ENCODE measurements at places on chromosomes 5 and 9.

DNA sequence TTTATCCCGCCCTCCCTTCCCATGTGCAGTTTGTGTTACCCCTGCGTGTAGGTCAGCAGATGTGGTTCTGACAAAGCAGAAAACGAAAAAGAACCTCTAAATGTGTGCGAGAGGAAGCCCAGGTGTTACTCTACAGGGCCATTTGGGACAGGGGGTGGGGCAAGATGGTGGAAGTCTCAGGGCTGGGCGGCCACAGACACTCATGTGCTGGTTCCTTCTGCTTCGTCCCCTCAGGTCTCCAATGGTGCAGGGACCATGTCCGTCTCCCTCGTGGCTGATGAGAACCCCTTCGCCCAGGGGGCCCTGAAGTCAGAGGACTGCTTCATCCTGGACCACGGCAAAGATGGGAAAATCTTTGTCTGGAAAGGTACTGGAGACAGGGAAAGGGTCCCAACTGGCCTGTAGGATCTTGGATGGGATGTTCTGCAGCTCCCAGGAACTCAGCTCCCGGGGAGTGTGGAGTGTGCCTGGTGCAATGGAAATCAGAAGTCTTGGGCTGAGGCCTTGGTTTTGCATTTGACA lies 49.0 kb downstream of the GSN start:
- DNase-seq = no peak

DNA sequence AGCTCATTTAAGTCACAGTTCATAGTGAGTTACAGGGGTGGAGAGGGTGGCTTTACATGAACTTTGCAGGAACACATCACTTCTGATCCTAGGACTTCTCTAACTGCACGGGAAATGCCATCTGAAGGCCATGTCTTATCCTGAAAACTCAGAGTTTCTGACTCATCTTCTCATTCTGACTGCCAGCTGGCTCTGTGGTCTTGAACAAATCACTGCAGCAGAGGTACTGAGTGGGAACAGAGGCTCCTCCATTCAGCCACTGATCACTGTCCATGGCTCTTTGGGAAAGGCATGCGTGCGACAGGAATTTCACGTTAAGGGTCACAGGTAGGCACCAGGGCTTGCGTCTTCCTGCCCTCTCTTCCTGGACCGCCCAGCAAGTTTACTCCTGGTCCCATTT lies 114.6 kb upstream of the LRRTM2 start:
- DNase-seq = no peak

- DNase-seq = no peak
These were observed 92.3 kb downstream of the FSTL4 start for GRCh38 chr5:133520062-133520461.

GRCh38 chr9:12631866-12632265 lies 61.3 kb upstream of the TYRP1 start:
- DNase-seq = no peak

GRCh38 chr5:6748142-6748541 lies 34.9 kb downstream of the TENT4A start:
- no peak for DNase-seq

DNA sequence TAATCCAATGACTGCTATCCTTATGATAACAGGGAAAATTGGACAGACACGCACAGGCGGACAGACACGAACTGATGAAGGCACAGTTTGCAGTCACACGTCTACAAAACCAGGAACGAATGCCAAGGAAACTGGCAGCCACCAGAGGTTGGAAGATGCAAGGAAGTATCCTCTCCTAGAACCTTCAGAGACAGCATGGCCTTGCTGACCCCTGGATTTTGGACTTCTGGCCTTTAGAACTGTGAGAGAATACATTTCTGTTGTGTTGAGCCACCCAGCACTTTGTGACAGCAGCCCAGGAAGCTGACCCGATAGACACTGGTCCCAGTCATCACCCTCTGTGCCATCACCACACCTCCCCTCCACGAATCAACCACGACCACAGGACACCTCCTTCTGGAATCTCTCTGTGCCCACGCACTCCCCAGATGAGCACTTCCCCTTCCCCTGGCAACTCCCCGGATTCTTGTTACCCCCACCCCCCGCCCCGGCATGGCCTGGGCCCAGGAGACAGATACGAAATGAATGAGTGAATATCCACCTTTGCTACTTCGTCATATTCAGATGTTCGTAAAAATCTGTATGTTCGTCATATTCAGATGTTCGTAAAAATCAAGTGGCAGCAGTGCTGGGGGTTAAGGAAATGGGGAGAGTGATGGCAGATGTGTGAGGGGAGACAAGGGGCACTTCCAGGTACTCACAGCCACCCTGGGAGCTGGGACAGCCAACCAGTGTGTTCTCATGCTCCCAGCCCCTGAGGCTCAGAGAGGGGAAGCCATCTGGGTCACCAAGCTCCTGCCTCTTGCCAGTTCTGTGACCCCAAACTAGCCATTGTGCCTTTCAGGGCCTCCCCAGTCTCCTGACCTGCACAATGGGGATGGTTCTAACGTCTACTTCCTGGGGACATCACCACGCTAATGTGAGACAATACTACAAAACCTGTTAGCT lies 18.5 kb downstream of the GBGT1 start:
- DNase-seq = no peak

DNA sequence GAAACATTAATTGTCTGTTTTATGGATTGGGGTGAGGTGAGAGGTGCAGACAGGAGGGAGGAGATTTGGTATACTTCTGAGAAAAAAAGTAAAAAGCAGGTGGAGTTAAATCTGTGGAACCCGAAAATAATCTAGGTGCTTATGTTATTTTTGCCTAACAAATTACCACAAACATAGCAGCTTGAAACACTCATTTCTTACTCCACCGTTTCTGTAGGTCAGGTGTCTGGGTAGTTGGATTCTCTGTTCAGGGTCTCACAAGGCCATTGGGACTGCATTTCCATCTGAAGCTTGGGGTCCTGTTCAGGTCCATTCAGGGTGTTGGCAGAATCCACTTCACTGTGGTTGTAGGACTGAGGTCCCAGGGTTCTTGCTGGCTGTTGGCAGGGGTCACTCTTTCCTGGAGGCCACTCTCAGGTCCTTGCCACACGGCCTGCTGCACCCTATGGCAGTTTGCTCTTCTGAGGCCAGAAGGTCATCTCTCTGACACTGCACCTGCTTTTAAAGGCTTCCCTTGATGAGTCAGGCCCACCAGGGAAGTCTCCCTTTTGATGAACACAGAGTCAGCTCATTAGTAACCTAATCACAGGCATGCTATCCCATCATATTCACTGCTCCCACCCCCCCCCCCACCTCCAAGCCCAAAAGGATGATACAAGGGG lies 82.2 kb downstream of the TRIO start:
- DNase-seq = no peak

GRCh38 chr5:173144200-173145176 lies at the start of gene BNIP1:
TSS of gene BNIP1 (plus strand) at chr5:173144531. CDS start at chr5:173144546, 15 bp downstream.
- peak; percentile 96 for DNase-seq

DNA sequence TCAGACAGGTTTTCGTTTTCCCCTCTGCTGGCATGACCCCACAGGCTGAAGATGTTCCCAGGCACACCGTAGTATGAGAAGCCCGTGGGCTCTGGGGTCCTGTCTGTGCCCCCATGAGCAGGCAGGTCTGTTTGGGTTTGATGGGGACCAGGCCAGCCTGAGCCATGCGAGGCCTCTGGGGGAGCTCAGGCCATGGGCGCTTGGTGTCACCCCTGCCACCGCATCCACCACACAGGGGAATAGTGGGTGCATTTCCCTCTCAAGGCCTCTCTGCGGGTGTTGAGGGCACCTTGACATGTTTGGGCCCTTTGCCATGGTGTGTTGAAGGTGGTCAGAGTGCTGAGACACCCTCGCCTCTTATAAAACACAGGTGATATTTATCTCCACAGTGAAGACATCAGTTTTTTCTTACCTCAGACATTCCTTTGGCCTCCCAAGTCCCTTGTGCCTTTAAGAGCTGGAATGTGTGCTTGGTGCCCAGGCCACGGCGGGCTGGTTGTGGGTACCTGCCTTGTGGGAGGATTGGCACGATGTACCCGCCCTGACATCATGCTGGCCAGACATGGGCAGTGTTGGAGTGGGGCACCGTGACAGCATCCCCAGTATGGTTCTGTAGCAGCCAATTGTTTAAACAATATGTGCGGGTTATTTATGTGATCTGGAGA lies 68.3 kb downstream of the WNK2 start:
- DNase-seq = no peak

GRCh38 chr5:8848997-8849594 lies 696.8 kb downstream of the SEMA5A start:
- no peak for DNase-seq

GRCh38 chr9:126454795-126455194 lies 128.2 kb downstream of the MVB12B start:
- DNase-seq = no peak

DNA sequence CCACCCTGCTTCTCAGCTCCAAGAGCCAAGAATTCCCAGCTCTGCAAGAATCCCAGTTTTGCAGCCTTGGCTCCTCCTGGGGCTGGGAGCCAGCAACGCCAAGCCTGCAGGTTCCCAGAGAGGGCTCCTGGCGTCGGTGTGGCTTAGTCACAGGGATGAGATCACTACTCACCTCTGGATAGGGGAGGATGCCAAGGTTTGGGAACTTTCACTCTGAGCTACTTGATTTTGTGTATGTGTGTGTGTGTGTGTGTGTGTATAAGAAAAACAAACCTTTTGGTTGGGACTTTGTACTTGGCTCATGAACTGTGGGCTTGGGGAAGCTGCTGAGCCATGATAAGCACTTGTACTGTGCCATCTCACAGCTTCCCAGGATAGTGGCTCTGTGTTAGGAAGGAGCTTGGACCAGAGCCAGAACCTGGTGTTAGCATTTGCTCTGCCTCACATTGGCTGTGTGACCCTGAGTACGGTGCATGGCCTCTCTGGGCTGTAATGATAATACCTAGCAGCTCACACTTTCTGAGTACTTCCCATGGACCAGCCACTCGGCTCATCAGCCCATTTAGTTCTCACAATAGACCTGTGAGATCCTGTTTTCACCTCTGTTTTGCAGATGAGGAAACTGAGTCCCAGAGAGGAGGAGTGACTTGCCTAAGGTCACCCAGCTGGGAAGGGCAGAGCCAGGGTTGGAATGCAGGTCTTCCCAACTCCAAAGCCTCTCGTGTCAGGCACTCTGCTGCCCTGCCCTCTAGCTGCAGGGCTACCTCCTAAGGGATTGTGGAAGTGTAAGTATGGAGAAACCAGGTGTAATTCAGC lies 41.4 kb upstream of the DAB2IP start:
- DNase-seq = no peak

GRCh38 chr9:121274851-121275250 lies 6.9 kb downstream of the GSN start:
- no peak for DNase-seq

DNA sequence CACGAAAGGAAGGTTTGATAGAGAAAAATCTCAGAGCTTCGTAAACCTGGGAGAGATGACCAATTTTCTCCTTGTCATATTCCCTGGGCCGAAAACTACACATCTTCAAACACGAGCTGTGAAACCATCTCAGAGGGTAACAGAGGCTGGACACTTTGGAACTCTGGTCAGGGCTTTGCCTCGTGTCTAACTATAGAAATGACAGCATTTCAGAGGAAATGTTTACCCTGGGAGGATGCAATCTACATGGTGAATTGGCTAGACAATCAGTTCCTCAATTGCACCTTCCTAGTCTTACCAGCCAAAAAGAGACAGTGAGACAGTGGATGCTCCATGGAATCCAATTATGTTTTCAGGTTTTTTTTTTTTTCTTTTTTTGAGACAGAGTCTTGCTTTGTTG lies 108.6 kb upstream of the PPP1R2B start:
- DNase-seq = no peak

- peak; percentile 83 for DNase-seq
These were observed 16.7 kb downstream of the FGD3 start for GRCh38 chr9:92963831-92964606.

DNA sequence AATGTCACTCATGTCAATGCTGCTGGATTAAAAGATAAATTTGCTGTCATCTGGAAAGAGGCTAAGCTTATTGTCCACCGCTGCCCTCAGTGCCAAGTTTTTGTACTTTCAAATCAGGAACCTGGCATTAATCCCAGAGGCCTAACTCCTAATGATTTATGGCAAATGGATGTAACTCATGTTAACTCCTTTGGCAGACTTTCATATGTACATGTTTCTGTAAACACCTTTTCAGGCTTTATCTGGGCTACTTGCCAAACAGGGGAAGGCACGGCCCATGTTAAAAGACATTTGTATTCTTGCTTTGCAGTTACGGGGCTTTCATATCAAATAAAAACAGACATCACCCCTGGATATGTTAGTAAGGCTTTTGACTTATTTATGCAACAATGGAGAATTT lies 608.0 kb upstream of the ACO1 start:
- no peak for DNase-seq

DNA sequence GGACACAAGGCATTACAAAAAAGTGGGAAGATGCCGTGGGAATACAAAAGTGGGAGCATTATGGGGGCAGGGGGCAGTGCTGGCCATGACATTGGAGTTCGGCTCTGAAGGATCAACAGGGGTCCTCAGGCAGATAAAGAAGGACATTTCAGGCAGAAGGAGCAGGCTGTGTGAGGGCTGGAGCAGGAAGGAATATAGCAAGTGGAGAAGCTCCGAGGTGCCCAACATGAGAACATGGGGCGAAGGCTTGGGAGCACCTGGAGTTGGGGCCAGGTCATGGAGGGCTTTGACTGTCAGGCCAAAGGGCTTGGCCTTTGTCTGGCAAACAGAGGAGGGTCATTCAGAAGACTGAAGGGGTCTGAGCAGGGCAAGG lies 2.5 kb downstream of the B4GALT7 start:
- no peak for DNase-seq

- DNase-seq = no peak
These were observed 211.2 kb upstream of the DAPK1 start for GRCh38 chr9:87286506-87286905.

- DNase-seq = peak; percentile 21
These were observed 28.8 kb downstream of the LPCAT1 start for GRCh38 chr5:1494780-1495524.

DNA sequence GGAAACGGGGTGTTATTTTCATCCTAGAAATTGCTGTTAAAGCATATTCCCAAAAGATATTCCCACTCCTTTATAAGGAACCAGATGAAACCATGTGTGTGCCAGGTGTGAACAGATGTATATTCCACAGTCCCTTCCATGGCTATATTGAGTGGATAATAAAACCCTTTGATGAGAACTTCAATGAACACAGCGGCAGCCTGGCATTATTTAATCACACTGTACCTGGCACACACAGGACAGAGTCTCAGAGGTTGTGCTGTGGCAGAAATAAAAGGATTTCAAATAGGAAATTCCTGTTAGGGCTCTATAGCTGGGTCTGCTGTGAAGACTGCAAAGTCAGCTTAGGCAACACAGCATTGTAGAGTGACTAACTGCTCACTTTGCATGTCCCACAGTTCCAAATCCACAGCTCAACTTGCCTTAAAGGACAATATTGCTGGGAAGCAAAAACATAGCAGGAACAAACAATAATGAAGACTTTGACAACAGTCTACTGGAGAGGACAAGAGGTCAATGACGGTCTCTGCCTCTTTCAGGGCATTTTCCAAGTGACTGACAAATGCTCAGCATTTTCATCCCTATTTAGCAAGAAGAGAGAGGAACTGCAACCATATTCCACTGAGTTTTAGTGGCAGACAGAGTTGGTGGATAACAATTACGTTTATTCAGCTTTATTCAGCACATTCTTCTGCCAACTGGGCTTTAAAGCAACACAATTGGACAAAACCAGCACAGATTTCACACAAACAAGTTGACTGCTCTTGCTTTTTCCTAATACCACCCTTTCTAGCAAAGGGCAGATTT lies 255.7 kb upstream of the RGMB start:
- no peak for DNase-seq

GRCh38 chr9:33044162-33044673 lies 19.1 kb downstream of the DNAJA1 start:
- peak; percentile 81 for DNase-seq

Data from activated CD4-positive, alpha-beta T cell treated with anti-CD3 and anti-CD28 coated beads, Interleukin-2, amount 50 U/mL, for 16 hours (primary cell).